COLO829 (cell line): ENCODE measurements at places on chromosomes 3 and 15.

GRCh38 chr3:161316006-161316689 is 55.2 kb downstream of the SPTSSB start:
- peak; percentile 24 for DNase-seq

- DNase-seq: no peak
Measured at GRCh38 chr15:47565949-47566348, 151.4 kb upstream of the SEMA6D start.

DNA sequence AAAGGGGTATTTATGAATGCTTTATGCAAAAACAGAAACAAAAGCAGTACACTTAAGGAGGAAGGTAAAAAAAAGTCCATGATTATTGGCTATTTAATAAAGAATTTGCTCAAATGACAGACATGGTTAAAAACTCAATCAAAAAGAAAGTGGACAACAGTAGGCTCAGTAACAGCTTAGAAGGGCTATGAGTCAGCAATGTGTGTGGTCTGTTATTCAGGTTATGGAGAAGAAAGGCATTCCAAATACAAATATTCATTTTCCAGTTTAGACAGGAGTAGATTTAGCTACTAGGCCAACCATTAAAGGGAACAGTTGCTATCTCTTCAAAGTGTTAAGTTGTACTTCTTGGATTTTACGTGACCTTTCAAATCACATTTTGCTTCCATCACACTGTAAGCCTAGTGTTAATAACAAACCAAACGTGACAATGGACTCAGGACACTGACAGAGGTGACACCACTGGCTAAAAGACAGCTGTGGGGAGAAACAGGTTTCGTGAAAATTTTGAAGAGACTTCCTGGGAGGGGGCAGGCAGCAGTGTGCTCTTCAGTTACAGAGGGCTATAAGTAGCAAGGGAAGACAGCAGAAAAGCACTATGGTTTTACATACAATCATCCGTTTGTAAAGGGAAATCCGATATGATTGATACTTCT is 41.7 kb upstream of the MYO5C start:
- DNase-seq: peak; percentile 43

GRCh38 chr3:196754091-196754981 is 14.7 kb downstream of the PAK2 start:
- no peak for DNase-seq

GRCh38 chr3:41681479-41681878 is 280.4 kb downstream of the ULK4 start:
- peak; percentile 16 for DNase-seq

DNA sequence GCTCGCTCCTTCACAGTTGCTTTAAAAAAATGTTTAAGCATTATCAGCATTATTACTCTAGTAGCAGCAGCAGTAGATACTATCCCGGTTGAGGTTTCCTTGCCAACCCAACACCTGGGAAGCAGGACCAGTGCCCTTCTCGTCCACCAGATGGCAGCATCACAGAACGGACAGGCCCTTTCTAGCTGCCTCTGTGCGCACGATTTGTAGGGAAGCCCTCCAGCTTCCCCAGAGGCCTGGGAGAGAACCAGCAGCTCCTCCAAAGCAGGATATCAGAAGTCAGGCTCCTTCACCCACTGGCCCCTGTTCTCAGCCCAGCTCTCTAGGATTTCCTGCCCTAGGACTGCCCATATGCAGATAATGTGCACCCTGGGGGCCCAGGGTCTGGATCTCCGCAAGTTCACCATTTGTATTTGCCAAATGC is 16.8 kb upstream of the ESYT3 start:
- DNase-seq: peak; percentile 92

GRCh38 chr3:194268654-194269512 is 82.2 kb downstream of the CPN2 start:
- no peak for DNase-seq

DNA sequence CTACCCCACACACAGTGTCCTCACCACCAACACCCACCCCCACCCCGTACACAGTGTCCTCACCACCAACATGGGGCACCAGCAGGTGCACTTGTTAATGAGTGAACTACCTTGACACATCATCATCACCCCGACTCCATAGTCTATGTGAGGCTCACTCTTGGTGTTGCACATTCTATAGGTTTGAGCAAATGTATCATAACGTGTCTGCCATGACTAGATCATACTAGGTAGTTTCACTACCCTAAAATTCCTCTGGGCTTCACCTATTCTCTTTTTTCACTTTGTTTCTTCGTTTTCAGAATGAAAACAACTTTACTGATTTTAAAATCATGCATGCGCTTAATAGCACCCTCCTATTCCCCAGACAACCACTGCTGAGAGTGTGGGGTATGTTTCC is 102.6 kb upstream of the SLC6A6 start:
- no peak for DNase-seq

GRCh38 chr3:153319705-153320554 is 157.9 kb downstream of the RAP2B start:
- no peak for DNase-seq

DNA sequence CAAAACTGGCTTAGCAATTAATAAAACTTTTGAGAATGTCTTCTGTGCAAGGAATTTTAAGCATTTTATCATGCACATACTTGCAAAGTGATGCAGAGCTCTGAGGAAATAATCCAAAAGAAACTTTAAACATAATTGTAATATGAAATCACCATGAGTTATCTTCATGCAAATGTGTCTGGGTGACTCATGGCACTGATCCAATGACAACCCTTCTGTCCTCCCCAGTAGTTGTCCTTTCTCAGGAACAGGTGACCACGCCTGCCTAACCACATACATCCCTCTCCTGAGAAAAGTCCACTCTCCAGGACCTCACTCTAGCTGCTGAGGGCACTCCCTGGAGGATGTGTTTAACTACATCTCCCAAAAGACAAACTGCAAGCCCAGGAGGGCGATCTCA is 530.6 kb upstream of the IL12A start:
- DNase-seq: peak; percentile 56

DNA sequence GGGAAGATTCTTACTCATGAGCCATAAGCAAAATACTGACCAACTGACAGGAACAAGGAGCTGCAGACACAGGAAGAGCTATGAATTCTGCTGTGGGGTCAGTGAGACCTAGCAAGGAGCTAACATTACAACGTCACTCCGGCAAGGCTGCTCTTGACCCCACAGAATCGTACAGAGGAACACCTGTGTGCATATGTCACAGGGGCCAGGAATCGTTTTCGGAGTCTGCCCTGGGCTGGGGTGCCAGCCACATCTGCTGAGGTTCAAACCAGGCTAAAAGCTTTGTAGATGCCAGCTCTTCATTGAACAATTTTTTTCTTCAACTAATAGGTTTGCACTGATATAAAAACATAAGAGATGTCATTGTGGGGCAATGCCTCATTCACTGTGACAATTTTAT is 82.6 kb downstream of the LRRK1 start:
- DNase-seq: no peak
